GM12878 (cell line): ENCODE measurements at places on chromosomes 1 and 21. TPM values are rescaled to one million over a fixed set of nuclear protein-coding genes. Genes with fewer than 3 reads are reported as not detected.

DNA sequence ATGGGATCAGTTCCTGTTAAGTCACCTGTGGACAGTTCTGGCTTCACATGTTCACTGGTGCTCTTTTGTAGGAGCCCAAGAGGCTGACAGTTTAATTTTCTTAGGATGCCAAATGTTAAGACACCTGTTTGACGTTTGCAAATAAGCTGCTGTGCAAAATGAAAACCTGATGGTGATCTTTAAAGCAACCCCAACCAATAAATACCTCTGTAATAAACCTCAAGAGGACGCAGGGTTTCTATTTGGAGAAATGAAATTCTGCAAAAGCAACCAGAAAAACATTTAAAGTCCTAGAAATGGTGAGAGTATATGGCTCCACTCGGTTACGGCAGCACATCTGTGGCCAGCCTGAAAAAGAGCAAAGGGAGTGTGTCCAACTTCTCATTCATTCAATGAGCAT is 5.7 kb upstream of the RHEX start:
- DNase-seq, result no peak
- peaks cover 60% of the 10 kb centered on the region for H3K4me1 ChIP-seq
- H3K27ac ChIP-seq, result peak overlapping the region; percentile 90
- no peaks in the 10 kb centered on the region for H3K27me3 ChIP-seq
- no peak overlapping the region for H3K4me3 ChIP-seq
- no peaks in the 10 kb centered on the region for H3K36me3 ChIP-seq

Gene KCNJ15
- 0.46 and 0.56 TPM in 2 replicates for total RNA-seq

Gene LCE3E
- not detected in 2 replicates for total RNA-seq

Gene SLFNL1
- 0.18 and 0.24 TPM in 2 replicates for total RNA-seq

Gene OR10J1
- total RNA-seq, result not detected in 2 replicates

Gene OLFM3
- not detected in 2 replicates for total RNA-seq
